ENCODE measurements at places on chromosomes 2 and 18.

GRCh38 chr2:134039912-134040581 lies 213.8 kb upstream of the MGAT5 start:
- no peak for DNase-seq

DNA sequence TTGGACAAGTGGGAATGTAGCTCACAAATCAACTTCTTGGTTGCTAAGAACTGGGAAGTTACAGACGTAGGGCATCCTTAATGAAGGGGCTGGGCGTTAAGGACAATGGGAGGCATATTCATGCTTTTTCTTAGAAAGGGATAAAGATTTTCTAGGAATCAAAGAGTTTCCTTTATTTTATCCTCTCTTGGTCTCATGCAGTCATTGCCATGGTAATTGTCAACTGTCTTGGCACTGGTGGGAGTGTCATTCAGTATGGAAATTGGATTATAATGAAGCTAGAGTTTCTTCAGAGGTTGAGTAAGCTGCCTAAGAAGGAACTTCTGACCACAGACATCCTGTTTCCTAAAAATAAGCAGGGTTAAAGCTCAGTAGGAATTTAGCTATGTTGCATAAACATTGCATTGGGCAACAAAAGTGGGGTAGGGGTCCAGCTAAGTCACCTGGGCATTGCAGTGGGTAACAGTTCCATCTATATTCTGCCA lies 114.0 kb downstream of the LYPD6B start:
- DNase-seq: no peak

DNA sequence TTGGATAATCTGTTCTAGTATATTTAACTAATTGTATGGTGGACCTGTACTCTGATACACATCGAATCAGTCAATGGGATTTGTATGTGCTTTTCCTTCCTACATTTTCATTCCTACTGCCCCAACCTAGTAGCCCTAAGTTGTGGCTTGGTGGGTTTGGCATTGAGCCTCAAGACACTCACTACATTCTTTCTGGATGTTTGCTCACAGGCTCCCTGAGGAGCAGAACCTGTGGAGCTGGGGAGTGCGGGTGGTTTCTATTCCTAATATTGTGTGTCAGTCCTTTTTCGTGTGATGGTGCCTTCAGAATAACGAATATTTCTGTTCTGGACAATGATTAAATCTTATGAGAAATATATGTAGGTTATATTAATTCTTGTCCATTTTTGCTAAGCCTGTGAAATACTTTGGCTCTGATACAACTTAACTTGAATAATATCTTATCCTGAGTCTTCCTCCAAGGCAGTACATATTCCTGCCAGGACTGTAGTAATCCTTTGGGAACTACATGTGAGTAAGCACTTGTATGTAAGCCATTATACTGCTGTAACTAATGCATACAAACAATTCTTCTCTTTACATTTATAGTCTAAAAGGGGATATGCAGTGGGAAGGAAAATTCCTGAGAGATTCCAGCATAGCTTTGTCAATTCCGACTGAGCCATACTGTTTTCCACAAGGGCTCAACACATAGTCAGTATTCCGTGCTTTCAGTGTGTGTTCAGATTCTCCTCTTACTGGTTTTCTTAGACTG lies 150.6 kb downstream of the AGPS start:
- no peak for DNase-seq

DNA sequence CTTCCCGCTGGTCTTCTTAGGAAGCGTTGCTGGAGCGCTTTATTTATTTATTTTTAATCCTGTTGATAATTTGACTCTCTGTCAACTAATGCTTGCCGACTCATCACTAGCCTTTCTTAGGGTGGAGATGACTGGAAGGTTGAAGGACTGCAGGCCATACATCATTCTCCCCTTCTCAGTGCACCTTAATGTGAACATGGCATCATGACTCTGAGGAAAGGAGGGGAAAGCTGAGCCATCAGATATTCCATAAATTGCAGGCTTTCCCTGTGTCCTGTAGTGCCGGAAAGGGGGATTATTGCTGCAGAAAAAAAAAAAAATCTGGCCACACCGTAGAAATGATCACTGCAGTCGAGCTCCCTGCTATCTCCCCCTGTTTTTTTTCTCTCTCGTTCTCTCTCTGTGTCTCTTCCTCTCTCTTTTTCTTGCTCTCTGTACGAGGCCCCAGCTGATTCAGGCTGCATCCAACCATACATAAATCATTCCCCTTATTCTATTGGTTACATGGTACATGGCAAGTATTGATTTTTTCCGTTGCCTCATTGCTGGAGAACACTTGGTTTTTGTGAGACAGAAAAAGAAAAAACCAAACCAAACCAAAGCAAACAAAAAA lies 125.8 kb upstream of the EFEMP1 start:
- DNase-seq: no peak

DNA sequence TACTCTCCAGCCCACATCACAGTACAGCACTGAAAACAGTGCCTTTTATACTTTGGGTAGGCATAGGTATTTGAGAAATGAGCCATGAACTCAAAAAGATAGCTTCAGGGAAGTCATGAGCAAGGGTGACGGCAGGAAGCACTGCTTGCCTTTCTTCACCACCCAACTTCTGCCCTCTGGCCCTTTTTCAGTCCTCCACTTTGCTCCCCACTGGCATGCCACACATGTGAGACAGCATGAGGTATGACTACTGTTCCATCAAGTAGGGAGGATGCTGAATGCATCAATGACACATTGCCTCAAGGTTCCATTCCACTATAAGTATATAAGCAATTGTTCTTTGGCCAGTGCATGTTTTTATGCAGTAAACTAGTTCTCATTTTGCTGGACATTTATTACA lies 373.0 kb downstream of the NRXN1 start:
- DNase-seq: no peak
